ENCODE measurements at places on chromosomes 6 and 20.

DNA sequence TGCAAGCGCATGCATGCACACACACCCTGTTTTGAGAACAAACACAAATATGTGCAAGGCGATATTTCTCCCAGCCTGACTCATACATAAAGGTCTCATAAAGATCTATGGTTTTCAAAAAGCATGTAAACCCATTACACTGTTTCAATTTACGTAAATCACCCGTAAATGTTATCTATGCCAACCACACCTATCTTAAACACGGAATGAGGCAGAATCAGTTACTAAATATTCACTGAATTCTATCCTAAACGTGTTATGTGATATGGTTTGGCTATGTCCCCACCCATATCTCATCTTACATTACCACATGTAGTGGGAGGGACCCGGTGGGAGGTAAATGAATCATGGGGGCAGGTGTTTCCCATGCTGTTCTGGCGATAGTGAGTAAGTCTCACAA is 621.6 kb downstream of the KIF16B start:
- DNase-seq: no peak

DNA sequence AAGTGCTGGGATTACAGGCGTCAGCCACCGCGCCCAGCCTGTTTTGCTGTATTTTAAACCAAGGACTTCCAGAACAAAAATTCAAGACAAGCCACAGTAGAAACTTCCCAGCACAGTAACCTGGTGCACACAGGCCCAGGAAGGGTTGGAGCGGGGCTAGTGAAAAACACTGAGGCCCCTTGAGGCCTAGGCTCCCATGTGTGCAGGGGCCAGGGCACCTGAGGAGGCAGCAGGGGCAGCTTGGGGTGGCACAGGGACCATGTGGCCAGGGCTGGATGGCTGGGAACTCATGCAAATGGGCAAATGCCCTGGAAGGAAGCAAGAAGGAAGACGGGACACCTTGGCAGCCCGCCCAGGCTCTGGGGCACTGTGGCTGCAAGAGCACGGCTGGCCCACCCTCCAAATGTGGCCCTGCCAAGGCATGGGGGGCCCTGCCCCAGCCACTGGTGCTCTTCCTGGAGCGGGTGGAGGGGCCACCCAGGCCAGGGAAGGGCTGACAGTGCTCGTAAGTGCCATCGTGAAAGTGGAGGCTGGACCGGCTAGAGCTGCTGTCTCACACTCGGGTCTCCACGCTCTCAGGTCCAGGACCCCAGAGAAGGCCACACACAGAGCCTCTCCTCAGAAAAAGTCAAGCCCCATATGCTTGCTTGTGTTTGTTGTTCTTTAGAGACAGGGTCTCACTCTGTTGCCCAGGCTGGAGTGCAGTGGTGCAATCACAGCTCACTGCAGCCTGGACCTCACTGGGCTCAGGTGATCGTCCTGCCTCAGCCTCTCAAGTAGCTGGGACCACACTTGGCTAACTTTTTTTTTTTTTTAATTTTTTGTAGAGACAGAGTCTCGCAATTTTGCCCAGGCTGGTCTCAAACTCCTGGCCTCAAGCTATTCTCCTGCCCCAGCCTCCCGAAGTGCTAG is 10.3 kb downstream of the SLC2A4RG start:
- no peak for DNase-seq

DNA sequence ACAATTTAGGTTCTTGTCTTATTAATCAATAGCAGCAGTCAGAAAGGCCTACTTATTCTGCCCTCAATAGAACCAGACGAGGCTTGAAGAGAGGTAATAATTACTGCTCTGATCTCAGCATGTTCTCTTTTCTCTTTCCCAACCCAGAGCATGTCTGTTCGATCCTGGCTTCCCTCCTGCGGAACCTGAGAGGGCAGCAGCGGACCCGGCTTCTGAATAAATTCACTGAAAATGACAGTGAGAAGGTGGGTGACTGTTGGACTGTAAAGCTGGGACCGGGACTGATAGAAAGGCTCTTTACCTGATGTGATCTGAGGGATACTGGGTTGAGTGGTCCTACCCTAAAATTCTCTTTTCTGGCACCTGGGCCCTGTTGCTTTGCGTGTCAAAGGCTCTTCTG is 63.0 kb upstream of the VSTM2L start:
- DNase-seq: no peak

DNA sequence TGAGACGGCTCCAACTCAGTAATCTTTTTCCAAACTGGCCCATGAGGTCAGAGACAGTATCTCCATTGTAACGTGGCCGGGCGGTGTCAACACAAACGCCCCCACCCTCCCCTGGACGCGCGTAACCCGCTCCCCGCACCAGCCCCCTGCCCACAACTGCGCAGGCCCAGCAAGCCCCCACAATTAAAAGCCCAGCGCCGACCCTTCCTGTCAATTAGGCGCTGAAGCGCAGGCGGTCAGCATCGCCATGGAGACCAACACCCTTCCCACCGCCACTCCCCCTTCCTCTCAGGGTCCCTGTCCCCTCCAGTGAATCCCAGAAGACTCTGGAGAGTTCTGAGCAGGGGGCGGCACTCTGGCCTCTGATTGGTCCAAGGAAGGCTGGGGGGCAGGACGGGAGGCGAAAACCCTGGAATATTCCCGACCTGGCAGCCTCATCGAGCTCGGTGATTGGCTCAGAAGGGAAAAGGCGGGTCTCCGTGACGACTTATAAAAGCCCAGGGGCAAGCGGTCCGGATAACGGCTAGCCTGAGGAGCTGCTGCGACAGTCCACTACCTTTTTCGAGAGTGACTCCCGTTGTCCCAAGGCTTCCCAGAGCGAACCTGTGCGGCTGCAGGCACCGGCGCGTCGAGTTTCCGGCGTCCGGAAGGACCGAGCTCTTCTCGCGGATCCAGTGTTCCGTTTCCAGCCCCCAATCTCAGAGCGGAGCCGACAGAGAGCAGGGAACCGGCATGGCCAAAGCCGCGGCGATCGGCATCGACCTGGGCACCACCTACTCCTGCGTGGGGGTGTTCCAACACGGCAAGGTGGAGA is at the start of the genes HSPA1A and HSPA1L:
HSPA1A (plus strand) TSS at position 519 of the 814 bp plus-strand sequence; CDS start at position 733, 214 bp downstream.
HSPA1L (minus strand) TSS at position 259 of the 814 bp plus-strand sequence. CDS start 3,311 bp downstream, outside the sequence.
- peak; percentile 50 for DNase-seq

DNA sequence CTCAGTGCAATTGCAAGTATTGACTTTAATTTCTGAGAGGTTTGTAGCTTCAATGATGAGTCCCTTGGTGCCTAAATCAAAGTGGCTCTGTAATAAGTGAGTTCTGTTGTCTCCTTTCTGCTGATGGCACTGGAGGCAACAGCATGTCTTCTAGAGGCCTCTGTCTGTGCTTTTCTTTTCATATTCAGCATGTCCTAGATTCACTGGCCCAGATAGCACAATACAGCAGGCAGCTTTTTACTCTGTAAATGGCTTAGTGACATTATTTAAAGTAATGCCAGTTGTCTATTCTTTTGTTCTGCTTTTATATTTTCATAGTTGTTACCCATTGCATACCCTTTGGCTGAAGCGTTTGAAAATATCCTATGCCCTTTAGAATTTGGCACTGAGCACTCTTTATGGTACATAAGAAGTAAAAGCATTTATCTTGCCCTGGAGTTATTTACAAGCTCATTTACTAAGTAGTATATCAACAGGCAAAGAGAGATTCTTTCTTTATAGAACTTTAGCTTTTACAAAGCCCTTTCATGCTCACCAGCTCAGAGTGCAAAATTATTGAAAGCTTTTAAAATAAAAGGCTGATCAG is 271.5 kb upstream of the KCNQ5 start:
- DNase-seq: no peak

GRCh38 chr6:19662911-19663310 is 174.3 kb upstream of the ID4 start:
- DNase-seq: no peak

DNA sequence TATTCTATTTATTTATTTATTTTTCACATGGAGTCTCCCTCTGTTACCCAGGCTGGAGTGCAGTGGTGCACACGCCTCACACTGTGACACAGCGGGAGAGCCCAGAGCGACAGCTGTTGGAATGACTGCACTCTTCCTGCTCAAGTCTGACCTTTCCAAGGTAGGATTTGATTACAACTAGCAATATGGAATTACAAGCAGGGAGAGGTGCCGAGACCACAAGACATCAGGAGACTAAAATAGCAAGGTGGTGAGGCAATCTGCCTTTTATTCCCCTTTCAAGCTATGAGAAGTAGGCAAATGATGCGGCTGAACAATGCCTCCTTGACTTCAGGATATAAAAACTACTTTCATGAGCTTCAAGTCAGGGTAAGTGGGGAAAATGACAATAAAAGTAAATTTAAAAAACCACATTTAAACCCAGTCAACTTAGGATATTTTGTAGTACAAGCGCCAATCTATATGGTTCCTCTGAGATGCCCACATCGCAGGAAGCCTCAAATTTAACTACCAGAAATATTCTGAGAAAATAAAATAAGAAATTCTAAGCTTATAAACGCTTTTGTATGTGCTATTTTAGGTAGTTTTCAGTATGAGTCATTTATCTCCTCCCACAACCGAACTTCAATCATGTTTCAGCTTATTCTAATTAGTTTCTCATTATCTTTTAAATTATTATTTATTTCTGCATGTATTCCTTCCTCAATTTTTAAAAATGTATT is 146.9 kb upstream of the SGK1 start:
- DNase-seq: no peak

DNA sequence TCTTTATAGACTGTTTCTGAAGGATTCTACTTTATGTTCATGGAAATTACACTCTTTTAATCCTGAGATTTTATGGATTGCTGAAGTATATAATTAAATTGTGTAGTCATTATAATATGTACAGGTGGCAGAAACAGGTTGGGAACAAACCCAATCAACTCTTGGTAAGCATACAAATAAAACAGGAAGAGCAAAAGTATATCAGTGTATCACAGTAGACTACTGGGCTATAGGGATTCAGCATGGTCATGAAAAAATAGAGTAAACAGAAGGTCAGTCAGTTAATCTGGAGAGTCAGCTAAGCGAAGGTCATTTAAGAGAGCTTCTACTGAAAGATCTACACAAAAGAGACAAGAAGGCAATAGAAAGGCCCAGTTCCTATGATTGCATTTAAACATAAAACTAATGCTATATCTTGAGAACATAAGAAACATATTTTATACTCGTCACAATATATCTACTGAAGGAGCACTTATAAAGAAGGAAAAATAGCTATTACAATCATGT is 178.9 kb upstream of the ECI2 start:
- no peak for DNase-seq

GRCh38 chr6:73898599-73898998 is 202.6 kb downstream of the CD109 start:
- DNase-seq: no peak

DNA sequence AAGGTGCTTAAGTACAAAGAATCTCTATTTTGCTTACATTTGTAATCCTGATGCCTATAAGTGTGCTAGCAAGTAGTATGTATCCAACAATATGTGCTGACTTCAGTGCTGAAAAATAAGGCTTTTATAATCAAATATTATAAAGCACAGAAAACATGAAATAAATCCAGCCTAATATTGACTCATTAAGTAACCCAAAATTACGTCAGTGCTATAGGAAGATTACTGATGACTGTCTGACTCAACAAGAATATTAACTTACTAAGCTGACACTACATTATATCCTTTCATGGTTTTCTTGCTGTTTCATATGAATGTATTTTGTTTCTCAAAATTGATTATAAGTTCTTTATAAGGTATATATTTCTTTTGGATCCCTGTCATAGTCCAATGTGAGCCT is 76.1 kb downstream of the ME1 start:
- no peak for DNase-seq

DNA sequence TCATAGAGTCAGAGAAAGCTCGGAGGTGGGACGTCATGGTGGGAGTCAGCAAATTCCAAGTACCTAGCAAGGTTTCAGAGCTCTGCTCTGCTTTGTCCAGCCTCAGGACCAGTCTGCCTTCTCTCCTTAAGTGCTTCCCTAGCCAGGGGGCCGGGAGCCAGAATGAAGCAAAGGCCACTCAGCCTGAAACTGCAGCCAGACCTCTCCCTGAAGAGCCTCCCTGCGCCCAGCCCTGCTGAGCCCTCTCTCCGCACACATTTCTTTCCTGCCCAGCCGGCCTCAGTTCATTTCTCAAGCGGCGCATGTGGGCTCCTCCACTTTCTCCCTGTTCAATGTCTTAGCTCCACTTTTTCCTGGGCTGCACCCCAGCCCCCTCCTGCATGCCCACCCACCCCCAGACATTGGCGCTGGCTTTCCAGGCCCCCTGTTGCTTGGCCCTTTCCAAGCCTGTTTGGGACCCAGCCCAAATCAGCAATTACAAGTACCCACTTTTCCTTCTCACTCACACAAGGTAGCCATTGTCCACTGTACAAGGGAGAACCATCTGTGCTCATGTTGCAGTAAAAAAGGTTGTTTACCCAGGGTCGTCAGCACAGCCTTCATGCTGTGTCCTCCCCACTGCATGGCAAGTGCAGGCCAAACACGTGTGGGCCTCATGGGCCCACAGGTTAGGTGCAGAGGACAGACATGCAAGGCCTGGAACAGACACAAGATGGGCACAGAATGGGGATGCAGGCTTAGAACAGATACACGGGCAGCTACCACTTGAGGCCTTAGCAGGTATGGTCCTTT is 147.1 kb downstream of the MRPL14 start:
- no peak for DNase-seq

- no peak for DNase-seq
These were observed 3.7 kb upstream of the BEND3 start for GRCh38 chr6:107118976-107119375.

DNA sequence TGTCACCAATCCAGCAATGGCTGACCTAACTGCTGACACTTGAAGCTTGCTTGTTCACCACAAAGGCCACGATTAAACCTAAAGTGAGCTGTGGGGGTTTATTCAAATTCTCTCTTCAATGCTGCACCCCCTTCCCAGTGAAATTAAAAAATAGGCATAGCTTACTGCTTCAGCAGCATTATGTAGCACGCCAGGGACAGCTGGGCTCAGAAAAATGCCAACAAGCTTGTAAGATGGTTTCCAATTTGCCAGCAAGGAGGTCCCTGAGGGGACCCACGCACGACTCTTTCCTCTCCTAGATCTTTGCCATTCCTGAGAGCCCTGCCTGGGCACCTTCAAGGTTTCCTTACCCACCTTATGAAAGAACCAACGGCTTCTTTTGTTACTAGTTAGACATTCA is 113.5 kb upstream of the CDH4 start:
- DNase-seq: no peak

- DNase-seq: no peak
These were observed 35.8 kb downstream of the NEDD9 start for GRCh38 chr6:11196511-11197174.

DNA sequence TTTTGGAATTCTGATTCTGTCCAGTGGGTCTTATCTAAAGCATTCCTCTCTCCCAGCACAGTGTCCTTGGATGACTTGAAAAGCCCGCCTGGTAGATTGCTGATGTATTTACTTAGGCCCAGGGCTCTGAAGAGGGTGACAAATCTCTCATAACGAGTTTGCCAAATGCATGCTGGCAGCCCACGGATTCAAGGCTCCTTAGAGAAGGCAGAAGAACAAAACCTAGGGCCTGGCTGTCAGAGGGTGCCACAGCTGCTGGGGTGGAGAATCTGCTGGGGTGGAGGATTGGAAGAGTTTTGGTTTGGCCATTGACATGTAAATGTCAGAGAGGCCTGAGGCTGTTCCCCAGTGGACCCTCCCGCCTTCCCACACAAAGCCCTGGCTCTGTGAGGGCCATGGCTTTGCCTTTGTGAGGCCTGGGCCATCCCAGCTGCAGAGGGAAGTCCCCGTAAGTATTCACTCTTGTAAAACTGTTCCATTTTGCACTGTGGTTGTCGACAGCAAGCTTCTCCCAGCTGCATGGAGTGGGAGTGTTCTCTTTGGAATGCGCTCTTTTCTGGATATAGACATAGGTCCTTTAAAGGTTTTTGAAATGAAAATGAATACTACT is 50.3 kb downstream of the ANKRD6 start:
- no peak for DNase-seq

Data from stimulated activated CD8-positive, alpha-beta memory T cell treated with anti-CD3 and anti-CD28 coated beads, Interleukin-12 subunit alpha, Interleukin-12 subunit beta, amount 100 ng/mL, for 1 hour (primary cell).